HT-29 (cell line): ENCODE measurements at places on chromosomes 12 and 14. TPM values are rescaled to one million over a fixed set of nuclear protein-coding genes. Genes with fewer than 3 reads are reported as not detected.

The GUCY2C gene
- not detected in 2 replicates for total RNA-seq

The CELA1 gene
- not detected in 2 replicates for total RNA-seq

The CPSF6 gene
- 87.4 and 104 TPM in 2 replicates for total RNA-seq

GRCh38 chr12:28568118-28568517, 377.9 kb downstream of the CCDC91 start:
- DNase-seq, result no peak

DNA sequence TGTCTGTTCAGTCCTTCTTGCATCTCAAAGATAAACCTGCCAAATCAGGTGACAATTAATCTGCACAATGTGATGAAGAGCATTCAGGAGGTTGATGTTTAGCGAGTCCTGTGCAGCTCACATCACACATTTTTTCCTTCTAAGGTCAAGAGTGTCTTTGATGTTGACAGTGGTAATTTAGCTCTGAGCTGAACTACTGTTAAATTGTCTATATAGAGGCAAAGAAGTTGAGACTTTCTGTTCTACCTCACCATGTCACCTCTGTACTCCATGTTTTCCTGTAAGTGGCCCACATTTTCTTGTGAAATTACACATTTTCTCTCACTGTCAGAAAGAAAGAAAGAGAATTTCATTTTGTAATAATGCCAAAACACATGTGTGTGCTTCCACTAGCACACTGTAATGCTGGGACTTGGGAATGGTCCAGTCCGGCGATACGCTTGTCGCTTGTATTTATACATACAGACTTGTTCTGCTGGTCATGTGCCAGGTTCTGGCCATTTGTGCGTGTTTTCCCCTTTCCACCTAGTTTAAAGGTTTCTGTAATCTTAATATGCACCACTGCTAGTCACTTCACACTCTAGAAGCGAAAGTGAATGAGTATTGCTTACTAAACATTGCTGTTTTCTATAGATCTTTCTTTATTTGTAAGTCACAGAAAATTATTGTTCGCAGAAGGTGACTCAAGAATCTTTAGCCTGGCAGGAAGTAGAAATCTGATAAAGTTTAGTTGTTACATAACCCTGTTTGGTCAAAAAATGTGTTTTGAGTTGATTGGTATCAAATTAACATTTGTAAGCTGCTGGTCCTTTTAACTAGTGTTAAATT, 328.9 kb downstream of the TMTC2 start:
- peak; percentile 39 for DNase-seq

DNA sequence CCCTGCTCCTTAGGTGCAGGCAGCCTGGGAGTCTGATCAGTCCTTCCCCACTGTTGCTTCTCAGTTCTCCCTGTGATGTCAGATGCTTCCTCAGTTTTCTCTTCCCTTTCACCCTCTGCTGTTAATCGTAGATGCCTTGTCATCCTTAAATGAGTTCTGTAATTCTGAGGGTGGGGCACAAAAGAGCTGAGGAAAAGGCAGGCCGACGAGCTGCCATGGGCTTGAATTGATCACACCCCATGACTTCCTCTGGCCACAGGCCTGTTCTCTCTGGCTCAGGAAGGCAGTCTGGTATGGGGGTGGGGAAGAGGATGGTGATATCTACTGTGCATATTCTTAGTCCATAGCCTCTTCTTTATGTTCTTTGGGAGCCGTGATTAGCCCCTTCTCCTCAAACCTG, 5.2 kb upstream of the AP1G2 start:
- DNase-seq, result no peak
